ENCODE measurements at places on chromosomes 7 and 10. TPM values are rescaled to one million over a fixed set of nuclear protein-coding genes. Genes with fewer than 3 reads are reported as not detected.
A peak's percentile ranks its signal among the peaks of the same experiment; 100 is the strongest.

GRCh38 chr10:126147866-126148587, 240.2 kb downstream of the ADAM12 start:
- H3K27ac ChIP-seq = no peak overlapping the region
- H3K36me3 ChIP-seq = no peaks in the 10 kb centered on the region
- no peaks in the 10 kb centered on the region for H3K27me3 ChIP-seq
- DNase-seq = peak; percentile 69
- H3K4me1 ChIP-seq = no peaks in the 10 kb centered on the region

DNA sequence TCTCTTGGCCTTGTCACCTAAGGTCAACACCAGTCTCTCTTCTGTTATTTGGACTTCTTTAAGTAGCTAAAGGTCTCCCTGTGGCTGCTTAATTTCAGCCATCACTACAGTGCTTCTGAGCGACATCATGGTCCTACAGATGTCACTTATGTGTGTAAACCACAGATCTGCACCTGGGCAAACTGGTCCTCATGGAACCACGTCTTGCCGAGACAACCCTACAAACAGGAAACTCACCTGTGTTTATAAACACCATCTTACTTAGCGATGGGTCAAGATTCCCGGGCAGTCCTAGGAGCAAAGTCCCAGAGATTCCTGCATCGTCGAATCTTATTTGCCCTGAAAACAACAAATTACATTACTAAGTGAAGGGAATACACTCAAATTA, 27.8 kb downstream of the KLF6 start:
- H3K4me3 ChIP-seq = no peak overlapping the region
- H3K4me1 ChIP-seq = peaks cover 12% of the 10 kb centered on the region
- no peak overlapping the region for H3K27ac ChIP-seq
- DNase-seq = no peak

- H3K27ac ChIP-seq = peak overlapping the region; percentile 39
- no peaks in the 10 kb centered on the region for H3K36me3 ChIP-seq
- no peak overlapping the region for H3K4me3 ChIP-seq
- peaks cover 12% of the 10 kb centered on the region for H3K4me1 ChIP-seq
- no peaks in the 10 kb centered on the region for H3K27me3 ChIP-seq
Measured at GRCh38 chr10:80168162-80168511, 35.6 kb downstream of the PLAC9 start.

- peak; percentile 74 for DNase-seq
- H3K36me3 ChIP-seq = no peaks in the 10 kb centered on the region
- no peaks in the 10 kb centered on the region for H3K27me3 ChIP-seq
- H3K4me3 ChIP-seq = peak within 1 kb of the TSS; percentile 36
- H3K27ac ChIP-seq = no peak within 1 kb of the TSS
- no peaks in the 10 kb centered on the region for H3K4me1 ChIP-seq
Measured at GRCh38 chr7:76409537-76409936, at the start of gene SSC4D. SSC4D (minus strand) TSS chr7:76409697; CDS start chr7:76404439, 5,258 bp downstream.

DNA sequence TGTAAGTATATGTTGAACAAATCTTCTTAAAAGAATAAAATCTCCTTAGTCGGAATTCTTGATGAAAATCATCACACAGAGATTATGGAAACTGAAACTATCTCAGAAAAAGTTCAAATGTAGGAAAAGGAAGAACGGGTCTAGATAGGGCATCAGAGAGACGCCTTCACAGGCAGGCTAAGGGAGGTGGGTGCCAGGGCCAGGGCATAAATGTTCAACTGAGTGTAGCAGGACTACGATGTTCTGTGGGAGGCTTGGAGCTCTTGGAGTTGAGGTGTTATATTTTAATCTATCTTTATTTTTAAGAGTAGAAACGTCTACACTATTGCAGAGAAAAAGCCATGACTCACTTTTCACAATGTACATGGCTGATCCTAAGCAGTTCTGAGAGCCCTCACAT, 101.2 kb downstream of the RSU1 start:
- H3K36me3 ChIP-seq = no peaks in the 10 kb centered on the region
- H3K27ac ChIP-seq = no peak overlapping the region
- DNase-seq = no peak
- no peaks in the 10 kb centered on the region for H3K4me1 ChIP-seq
- H3K27me3 ChIP-seq = no peaks in the 10 kb centered on the region
- no peak overlapping the region for H3K4me3 ChIP-seq

DNA sequence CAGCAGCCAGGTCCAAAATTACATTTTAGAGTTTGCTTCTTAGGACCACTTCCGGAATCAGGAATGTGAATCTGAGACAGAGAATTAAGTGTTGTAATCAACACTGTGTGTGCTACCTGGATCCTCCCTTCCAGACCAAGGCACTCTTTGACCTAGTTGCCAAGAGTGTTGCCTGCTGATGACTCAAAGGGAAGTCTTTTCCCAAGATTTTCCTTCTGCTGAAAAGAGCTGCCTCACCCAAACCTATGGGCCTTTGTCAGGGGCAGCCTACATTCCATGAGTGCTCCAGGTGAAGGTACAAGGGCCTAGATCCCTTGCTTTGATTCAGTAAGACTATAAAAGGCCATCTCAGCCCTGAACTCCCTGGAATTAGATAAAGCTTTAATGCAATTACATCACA, 712.5 kb upstream of the ANKRD30A start:
- no peaks in the 10 kb centered on the region for H3K4me1 ChIP-seq
- no peak overlapping the region for H3K4me3 ChIP-seq
- H3K36me3 ChIP-seq = no peaks in the 10 kb centered on the region
- no peaks in the 10 kb centered on the region for H3K27me3 ChIP-seq
- H3K27ac ChIP-seq = no peak overlapping the region
- DNase-seq = no peak

DNA sequence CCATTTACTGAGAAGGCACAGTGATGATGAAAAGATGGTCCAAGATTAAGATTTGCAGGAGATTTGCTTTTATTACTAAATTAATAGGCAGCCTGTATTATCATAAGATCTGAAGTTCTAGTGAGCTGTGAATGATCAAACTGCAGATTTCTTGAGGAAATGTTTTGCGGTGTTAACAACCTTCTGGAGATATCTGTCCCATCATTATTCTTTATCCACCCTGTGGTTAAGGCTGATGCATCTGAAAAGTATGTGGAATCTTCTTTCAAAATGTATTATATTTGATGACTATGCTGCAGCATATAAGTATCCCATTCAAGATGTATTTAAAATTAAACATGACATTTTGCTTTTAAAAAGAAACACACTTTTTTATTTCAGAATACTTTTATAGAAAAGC, 150.3 kb downstream of the POLR1F start:
- DNase-seq = no peak
- no peak overlapping the region for H3K27ac ChIP-seq
- H3K4me1 ChIP-seq = no peaks in the 10 kb centered on the region

- DNase-seq = peak; percentile 51
- no peak overlapping the region for H3K27ac ChIP-seq
- H3K4me3 ChIP-seq = no peak overlapping the region
- H3K36me3 ChIP-seq = no peaks in the 10 kb centered on the region
Measured at GRCh38 chr10:35378541-35379210, 42.4 kb downstream of the CCNY start.

DNA sequence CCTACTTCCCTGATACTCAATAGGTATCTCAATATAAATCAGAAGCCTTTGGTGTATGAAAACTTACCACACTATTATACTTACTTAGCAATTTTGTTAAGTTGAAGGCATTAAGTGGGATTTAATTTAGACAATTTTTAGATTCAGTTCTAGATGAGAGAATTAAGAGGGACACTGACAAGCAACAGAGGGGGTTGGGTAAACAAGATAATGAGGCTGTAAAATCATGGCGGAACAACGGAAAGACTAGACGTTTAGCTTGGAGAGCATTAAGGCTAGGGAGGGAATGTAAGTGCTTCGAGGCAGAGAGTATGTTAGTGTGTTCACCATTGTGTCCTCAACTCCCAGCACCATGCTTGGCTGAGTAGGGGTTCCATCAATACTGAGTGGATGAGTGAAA, 71.3 kb downstream of the DENND11 start:
- H3K27me3 ChIP-seq = no peaks in the 10 kb centered on the region
- H3K4me1 ChIP-seq = peaks cover 8% of the 10 kb centered on the region
- no peak for DNase-seq
- no peaks in the 10 kb centered on the region for H3K36me3 ChIP-seq
- no peak overlapping the region for H3K27ac ChIP-seq

DNA sequence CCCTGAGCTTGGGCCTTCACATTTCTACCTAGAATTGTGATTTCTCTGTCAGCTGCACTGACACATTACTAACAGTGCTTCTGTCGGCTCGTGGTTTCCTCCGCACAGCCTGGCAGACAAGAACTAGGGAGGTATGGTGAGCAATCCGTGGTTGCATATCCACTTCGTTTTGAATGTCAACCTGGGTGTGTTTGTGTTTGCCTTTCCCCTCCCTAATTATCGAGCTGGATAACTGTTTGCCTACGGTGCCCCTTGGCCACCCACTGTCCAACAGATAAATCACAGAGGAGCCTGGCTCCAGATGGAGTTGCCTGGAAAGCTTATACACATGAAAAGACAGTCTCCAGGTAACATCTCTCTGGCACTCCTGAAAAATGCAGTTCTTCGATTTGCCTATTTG, 228.8 kb downstream of the TRIL start:
- H3K4me3 ChIP-seq = no peak overlapping the region
- no peak overlapping the region for H3K27ac ChIP-seq
- no peak for DNase-seq
- peaks cover 3% of the 10 kb centered on the region for H3K4me1 ChIP-seq

- peak; percentile 30 for DNase-seq
- no peak overlapping the region for H3K27ac ChIP-seq
- no peaks in the 10 kb centered on the region for H3K27me3 ChIP-seq
- no peak overlapping the region for H3K4me3 ChIP-seq
Measured at GRCh38 chr10:29841724-29842649, 207.2 kb upstream of the SVIL start.

NPTX2 gene
- total RNA-seq = not detected

NPC1L1 gene
- 0.21 TPM for total RNA-seq

NEURL1 gene
- 2.7 TPM for total RNA-seq

PRRT4 gene
- total RNA-seq = 17.6 TPM

MSMB gene
- not detected for total RNA-seq

Measured in cardiac muscle cell (in vitro differentiated cells and primary cell).